Hypothalamus (tissue), 51 donors: ENCODE measurements at places on chromosomes 5 and 9.

GRCh38 chr9:6733831-6734230 is 23.9 kb upstream of the KDM4C start:
- DNase-seq = no peak

DNA sequence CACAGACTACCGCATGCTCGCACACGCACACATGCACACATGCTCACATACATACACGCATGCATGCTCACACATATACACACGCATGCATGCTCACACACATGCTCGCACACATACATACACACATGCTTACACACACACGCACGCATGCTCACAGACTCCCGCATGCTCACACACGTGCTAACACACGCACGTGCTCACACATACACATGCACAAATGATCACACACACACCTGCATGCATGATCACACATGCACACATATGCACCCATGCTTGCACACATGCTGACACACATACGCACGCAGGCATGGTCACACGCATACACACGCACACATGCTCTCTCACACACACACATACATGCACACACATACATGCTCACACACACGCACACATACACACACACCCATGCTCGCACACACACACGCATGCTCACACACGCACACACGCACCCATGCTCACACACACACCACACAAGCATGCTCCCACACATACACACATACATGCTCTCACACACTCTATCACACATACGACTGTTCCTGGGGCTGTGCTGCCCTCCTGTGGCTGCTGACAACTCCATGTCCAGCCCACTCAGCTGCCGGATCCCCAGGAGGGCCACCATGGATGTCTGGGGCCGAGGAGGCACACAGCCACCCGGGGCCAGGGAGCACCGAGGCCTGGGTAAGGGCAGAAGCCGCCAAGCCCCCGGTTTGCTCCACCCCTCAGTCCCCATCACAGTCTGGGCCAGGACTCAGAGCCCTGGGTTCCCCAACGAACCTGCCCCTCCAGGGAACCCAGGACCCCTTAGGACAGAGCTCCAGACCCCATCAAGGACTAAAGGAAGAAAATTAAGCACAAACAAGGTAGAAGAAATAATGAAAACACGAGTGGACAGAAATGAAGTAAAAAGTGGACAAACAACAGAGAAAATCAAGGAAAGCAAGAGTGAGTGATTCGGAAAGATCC is 31.4 kb upstream of the EGFL7 start:
- DNase-seq = peak; percentile 43

DNA sequence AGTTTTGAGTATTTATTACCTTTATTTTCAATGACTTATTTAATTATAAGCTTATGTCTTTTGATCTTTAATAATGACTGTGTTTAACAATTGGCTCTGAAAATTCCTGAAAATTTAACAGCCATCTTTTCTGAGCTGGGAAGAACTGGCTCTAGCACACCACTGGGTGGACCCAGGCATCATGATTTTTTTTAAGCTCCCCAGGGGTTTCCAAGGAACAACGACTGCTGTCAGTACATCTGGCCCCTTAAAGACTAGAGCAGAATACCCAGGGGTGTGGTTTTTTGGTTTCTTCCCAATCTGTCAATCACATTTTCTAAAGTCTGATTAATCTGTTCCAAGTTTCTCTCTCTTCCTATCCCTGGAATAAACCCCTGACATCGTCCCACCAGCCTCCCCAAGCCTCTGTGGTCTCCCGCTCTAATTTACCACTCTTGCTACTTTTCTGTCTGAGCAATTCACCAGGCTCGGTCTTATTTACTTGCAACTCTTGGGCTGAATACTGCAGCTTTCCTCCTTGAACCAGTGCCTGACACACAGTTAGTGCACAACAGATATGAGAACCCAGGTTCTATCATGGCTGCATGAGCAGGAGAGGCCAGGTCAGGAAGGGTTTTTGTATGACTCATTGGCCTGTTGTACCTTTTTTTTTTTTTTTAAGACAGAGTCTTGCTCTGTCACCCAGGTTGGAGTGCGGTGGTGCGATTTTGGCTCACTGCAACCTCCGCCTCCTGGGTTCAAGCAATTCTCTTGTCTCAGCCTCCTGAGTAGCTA is 321.9 kb downstream of the ZSWIM6 start:
- no peak for DNase-seq

DNA sequence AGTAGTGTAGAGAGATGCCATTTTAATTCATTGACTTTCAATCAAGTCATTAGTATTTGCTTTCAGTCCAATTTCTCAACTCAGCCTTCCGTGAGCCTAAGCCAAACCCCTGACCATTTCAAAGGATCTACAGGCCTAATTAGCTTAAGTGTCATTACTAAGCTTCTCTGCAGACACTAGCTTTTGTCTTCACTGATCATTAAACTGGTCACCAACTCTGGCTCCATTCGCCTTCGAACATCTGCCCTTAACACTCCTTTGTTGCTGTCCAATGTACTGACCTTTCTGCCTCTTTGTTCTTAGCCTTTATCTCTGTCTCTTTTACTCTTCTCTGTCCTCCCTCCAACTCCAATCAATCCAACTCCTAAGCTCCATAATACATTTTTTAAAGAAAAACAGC is 299.3 kb downstream of the DIRAS2 start:
- no peak for DNase-seq

DNA sequence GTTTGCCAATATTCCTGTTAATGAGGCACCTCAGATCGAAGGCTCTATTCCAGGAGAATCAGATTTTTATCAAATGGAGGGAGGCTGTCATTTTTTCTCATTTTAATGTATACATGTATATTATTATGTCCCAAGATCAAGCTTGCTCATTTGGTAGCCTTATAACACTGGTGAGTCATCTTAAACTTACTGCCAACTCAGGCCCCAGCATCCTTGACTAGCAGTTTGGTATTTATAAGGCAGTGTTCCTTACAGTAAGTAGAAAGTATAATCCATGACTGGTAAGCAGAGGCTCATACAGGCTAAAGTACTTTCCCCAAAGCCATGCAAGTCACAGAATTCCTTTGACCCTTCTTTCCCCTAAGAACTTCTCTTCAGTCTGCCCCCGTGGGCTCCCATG is 90.7 kb upstream of the NR3C1 start:
- DNase-seq = no peak

GRCh38 chr5:107340631-107341030 is 330.1 kb downstream of the EFNA5 start:
- DNase-seq = no peak

- DNase-seq = no peak
Observed at GRCh38 chr9:127451608-127451857, 223 bp downstream of the LRSAM1 start.

DNA sequence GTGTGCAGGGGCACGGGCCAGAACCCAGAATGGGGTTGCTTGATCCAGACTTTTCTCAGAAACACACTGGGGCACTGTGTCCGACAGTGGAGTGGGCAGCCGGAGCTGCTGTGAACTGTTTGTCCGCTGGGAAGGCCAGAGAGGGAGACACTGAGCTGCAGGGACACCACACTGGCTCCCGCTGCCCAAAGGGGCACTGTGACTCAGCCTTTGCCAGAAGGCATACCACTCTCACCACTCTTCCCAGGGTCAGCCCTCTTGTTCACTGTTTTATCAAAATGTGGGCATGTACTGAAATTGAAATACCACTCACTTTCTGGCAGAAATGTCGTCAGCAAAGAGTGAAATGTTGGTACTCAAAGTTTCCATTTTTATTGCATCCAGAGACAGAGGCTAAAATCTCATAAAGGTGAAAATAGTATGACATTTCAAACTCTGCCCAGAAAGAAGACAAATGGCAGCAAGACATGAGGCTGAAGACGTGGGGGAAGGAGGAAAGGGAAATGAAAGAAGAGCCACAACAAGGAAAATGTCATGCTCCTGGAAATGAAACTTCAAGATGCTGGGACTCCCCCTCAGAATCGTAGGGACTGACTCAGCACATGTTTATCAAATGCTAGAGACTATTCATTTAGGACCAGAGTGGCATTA is 4.5 kb upstream of the IL7R start:
- no peak for DNase-seq

DNA sequence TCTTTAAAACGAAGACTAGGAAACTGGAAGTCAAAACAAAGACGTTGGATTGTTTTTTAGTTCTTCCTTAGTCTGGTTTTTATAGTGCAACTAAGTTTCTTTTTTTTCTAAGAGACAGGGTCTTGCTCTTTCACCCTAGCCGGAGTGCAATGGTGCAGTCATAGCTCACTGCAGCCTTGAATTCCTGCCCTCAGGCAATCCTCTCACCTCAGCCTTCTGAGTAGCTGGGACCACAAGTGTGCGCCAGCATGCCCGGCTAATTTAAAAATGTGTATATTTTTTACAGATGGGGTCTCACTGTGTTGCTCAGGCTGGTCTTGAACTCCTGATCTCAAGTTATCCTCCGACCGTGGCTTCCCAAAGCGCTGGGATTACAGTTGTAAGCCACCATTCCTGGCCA is 27.6 kb downstream of the ZFYVE16 start:
- DNase-seq = no peak

DNA sequence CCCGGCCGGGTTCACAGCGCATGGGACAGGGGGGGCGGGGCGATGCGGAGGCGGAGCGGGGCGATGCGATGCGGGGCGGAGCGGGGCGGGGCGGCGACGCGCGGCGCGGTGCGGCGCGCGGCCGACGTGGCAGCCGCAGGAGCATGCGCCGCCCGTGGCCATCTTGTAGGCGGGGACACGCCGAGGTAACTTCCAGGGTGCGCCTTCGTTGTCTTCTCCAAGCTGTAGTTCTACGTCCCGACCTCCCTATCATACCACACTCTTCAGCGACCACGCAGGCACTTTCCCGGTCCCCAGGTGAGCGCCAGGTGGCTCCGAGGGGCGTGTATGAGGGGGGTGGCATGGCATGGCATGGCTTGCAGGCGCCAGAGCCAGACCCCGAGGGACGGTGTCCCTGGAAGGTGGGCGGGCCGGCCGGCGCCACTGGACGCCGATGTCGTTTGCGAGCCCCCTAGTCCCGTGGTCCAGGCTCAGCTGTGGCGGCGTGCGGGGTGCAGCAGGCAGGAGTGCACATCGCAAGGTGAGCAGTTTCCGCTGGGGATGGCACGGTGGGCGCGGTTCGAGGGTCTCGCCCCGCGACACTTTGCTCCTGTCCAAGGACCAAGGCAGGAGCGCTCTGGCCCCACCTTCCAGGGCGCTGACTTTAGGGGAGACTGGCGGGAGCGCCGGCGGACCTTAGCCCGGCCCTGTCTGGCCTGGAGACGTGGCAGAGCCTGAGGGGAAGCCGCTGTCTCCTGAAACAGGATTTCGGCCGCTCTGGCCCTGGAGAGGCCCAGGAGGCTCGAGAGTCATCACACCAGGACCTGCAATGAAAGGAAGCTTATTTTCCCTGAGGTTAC is at the start of gene PRRC1:
PRRC1 (plus strand) TSS at position 161 of the 839 bp plus-strand sequence. CDS start 5,840 bp downstream, outside the sequence.
- DNase-seq = peak; percentile 37

DNA sequence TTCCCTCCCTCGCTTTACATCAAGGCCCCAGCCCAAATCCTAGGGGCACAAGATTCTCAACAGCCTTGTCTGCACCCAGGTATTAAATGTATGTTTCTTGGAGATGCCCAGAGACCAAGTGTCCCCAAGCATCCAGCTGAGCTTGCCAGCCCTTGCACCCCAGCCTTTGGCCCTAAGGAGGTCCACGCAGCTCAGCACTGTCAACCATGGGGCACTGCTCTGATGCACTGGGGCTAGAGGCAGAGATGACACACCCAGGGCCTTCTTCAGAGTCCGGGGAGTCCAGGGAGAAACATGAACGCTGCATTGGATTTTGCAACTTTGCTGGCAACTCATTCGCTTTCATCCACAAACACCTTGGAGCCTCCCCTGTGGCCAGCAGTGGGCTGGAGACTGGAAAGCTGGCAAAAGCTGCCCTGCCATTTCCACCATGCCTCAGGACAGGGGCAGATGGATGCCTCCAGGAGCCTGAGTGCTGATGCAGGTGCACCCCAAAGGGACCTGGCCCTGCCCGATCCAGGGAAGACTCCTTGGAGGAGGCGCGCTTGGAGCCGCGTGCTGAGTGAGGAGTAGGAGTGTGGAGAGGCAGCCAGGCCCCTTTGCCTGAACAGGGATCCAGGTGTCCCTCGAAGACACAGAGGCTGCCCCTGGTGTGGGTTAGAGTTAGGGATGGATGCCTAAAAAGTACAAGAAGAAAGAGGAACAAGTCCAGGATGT is 19.3 kb downstream of the PAEP start:
- DNase-seq = no peak

DNA sequence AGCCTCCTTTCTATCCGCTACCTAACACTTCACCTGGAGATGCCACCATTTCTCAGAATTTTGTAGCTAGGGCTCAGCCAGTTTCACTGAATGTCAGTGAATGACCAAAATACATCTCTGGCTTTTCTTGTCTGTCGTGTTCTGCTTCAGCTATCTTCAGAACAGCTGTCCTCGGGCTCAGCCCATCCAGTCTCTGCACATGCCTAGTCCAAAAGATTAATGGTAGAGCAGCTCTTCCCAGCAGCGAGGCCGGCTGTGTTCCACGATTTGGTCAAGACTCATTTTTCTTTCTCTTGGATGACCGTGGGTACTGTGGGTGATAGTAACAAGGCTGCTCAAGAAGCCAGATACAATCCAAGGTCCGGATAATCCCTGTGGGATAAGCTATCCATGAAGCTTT is 342.8 kb downstream of the GABRG2 start:
- DNase-seq = no peak

DNA sequence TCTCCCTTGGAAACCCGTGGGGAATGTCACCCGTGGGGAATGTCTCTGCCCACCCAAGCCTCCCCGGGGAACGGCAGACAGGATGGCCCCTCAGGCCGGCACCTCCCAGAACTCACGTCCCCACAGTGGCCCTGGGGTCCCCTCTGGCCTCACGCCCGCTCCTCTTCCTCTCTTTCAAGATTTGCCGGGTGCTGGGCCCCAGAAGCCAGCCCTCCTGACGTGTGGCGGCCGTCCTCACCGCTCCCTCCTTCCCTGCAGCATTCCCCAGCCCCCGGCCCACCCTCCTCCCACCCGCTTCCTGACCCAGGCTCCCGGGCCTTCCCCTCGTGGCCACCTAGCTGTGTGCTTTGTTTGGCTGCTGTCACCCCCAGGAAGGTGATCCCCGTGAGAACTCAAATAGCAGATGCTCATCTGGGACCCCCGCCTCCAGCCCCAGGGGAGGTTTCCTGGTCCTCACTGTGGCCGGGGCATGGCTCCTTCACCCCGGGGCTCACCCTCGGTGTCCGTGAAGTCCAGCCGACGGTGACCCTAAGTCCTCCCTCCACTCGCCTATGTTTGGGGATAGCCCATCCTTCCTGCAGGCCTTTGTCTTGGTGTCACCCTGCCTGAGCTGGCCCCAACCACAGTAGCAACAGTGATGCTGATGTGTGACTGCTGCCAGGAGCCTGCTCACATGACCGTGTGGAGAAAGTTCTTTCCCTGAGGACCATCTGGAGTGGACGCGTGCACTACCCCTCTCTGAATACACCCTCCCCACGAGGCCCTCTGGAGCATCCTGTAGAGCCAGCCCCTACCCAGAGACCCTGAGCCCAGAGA is 163.3 kb upstream of the IER5L start:
- no peak for DNase-seq

DNA sequence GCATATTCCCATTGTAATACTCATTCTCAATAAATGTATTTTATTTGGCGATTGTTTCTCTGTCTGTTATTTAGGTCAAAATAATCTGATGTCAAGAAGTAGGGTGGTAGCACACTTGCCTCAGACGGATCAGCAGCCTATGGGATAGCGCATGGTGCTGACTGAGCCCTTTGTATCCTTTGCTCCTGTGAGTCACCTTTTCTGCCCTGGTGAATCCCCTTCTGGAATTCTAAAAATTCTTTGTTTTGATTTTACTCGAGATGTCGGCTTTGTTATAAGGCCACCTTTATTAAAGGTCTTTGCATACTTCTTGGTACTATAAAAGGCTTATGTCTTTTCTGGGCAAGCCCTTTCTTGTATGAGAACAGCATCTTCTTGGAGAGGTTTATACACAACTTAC is 1187.8 kb downstream of the CDH9 start:
- no peak for DNase-seq
